Breast epithelium (tissue), 4 donors: ENCODE measurements at places on chromosomes 2 and 18.

- no peak for DNase-seq
These were observed 61.6 kb upstream of the KLHL29 start for GRCh38 chr2:23323198-23323916.

- DNase-seq, result no peak
These were observed 37.2 kb upstream of the CFAP36 start for GRCh38 chr2:55482186-55482884.

DNA sequence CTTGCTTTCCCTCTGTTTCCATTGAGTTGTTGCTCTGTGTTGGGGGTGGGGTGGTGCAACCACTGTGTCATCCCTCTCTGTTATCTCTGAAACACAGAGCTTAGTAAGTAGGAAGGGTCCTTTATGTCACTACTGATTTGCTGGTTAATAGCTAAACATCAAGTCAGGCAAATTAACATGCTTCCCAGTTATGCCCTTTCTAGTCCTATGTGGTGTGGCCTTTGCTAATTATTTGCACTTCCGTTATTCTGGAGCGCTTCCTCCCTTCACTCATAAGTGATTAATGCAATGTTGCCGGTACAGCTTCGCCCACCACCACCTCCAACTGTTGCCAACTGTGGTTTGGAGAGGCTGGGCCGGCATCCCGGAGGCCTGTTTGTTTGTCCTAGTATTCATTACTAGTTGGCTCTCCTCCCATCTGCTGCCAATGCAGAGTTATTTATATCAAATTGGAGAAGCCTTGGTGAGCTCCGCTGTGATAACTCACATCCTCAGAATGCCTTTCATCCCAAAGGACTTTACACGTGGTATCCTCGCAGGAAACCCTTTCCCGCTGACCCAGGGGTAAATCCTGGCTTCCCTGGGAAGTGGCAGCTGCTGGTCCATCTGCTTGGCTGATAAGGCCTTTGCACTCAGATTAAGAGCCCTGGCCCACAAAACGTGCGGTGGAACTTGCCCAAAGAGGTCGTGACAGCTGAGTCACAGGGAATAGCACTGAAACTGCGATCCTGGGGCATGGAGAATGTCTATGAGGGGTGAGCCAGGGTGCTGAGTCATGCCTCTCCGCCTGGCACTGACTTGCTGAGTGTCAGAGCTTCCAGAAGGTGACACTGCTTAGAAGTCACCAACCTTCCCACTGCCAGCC, 72.0 kb upstream of the ZCCHC2 start:
- DNase-seq, result peak; percentile 52

GRCh38 chr18:50373561-50374219, 1.2 kb upstream of the SKA1 start:
- no peak for DNase-seq

- DNase-seq, result no peak
These were observed 213.3 kb downstream of the MYCN start for GRCh38 chr2:16153754-16154035.

- DNase-seq, result no peak
These were observed 74.8 kb upstream of the SLC66A3 start for GRCh38 chr2:11080253-11081115.

GRCh38 chr2:178863130-178863855, 56.1 kb upstream of the TTN start:
- DNase-seq, result no peak

GRCh38 chr2:25585189-25585588, 88.2 kb downstream of the DTNB start:
- DNase-seq, result no peak

GRCh38 chr18:9915291-9916076, 1.7 kb downstream of the VAPA start:
- DNase-seq, result no peak

- DNase-seq, result no peak
These were observed 32.8 kb upstream of the SIGLEC15 start for GRCh38 chr18:45792506-45793263.

- DNase-seq, result no peak
These were observed 58.2 kb downstream of the MBP start for GRCh38 chr18:77074431-77074830.

- DNase-seq, result no peak
These were observed 119.3 kb downstream of the ABCA12 start for GRCh38 chr2:215019085-215019484.

GRCh38 chr2:166643980-166644379, 149.9 kb upstream of the SCN7A start:
- no peak for DNase-seq

DNA sequence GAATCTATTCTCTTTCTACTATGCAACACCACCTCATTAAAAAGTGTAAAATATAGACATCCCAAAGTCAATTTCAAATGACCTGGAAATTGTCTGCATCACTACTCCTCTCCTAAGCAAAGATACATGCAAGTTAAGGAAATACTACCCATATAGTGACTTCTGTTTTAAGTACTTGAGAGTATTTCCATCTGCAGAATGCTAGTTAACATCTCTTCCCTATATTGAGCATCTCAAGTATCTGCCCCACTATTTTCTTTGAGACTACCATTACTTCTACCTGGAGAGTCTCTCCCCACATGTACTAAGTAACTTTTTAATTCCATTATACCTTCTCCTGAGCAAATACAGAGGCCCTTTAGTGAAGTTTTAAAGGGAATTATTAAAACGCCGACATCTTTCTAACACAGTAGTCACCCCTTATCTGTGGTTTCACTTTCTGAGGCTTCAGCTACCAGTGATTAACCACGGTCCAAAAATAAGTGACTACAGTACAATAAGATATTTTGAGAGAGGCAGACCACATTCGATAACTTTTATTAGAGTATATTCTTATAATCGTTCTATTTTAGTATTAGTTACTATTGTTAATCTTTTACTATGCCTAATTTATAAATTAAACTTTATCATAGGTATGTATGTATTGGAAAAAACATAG, 21.8 kb downstream of the CWC22 start:
- DNase-seq, result no peak

- DNase-seq, result no peak
These were observed 60.5 kb downstream of the G6PC2 start for GRCh38 chr2:168961450-168962229.

DNA sequence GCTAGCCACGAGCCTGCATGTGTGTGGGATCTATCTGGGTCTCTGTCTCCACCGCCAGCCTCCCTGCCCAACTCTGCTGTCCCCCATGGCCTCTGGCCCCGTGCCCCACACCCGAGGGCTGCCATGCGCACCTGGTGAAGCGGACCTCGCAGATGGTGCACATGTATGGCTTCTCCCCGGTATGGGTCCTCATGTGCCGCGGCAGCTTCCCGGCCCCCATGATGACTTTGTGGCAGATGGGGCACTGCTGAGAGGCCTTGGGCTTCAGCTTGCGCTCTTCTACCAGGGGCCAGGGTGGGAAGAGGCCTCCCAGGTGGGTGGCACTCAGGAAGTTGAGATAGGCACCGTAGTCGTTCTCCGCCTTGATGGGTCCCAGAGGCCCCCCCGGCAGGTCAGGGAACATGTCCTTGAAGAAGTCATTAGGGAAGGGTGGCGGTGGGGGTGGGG, 109.3 kb upstream of the SMAD2 start:
- DNase-seq, result no peak

- DNase-seq, result no peak
These were observed 156.6 kb downstream of the HAUS1 start for GRCh38 chr18:46260879-46261143.

DNA sequence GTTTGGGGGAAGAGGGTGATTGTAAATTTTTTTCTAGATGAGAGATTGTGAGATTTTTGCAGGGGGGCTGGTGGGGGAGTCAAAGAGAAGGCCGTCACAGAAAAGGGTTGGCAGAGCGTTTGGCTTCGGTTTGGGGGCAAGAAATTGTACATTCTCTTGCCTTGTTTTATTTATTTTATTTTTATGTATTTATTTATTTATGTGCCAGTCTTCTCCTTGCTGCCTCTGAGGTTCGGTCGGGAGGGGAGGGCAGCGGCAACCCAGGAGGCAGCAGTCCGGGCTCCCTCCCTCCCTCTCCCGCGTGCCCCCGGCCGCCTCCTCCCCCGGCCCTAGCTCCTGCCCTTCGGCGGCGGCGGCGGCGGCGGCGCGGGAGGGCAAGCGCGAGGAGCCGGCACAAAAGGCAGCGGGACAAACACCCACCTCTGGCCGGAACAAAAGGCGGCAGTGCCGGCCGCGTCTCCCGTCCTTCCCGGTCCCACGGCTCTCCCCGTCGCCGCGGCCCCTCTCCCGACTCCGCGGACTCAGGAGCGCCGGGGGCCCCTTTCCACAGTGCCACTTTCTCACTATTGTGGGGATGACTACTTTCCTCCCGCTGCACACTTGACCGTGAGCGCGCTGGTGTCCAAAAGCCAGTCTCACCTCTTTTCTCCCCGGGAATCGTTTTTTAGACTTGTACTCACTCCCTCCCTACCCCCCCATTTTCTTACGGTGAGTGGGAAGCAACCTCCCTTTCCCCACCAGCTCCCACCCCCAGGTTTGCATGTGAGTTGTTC, 1.2 kb downstream of the BCL11A start:
- DNase-seq, result no peak

- DNase-seq, result no peak
These were observed at the start of gene FOXI3 for GRCh38 chr2:88452565-88452905. Gene FOXI3 (minus strand): TSS chr2:88452693. CDS start chr2:88452535, 158 bp downstream.

DNA sequence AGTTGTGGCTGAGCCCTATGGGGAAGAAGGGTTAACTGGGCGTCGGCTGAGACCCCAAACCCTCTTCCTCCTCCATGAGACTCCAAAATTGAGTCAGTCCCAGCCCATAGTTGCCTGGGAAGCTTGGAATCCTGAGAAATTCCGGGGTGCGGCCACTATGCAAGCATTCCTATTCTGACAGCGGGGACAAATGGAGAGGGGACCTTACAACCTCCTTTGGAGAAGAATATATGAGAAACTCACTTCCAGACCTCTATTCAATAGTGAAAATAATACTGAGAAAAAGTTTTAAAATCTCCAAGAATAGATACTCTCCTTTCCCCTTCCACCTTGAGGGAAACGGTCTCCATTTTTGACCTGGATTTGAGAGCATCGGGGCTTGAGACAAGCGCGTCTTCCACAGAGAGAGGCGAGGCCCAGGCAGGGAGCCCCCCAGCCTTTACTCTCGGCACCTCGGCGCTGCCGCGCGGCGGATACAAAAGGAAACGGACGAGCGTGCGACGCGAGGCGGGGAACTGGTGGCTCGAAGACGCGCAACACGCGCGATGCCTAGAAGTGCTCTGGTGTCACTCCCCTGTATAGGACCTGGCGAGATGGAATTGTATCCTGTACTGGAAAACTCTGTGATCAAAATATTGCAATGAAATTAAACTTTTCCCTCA, 11.1 kb downstream of the NR4A2 start:
- DNase-seq, result no peak

GRCh38 chr2:226873826-226874225, 38.0 kb downstream of the RHBDD1 start:
- no peak for DNase-seq

- no peak for DNase-seq
These were observed 435 bp downstream of the ADCY3 start for GRCh38 chr2:24919506-24920097.

GRCh38 chr2:80111185-80111584, 193.4 kb downstream of the LRRTM1 start:
- DNase-seq, result no peak

- no peak for DNase-seq
These were observed 41.1 kb upstream of the EPB41L3 start for GRCh38 chr18:5584746-5585417.

- DNase-seq, result no peak
These were observed 38.8 kb downstream of the GCG start for GRCh38 chr2:162113088-162113775.

- no peak for DNase-seq
These were observed 65.7 kb downstream of the LRP1B start for GRCh38 chr2:142065156-142065555.

DNA sequence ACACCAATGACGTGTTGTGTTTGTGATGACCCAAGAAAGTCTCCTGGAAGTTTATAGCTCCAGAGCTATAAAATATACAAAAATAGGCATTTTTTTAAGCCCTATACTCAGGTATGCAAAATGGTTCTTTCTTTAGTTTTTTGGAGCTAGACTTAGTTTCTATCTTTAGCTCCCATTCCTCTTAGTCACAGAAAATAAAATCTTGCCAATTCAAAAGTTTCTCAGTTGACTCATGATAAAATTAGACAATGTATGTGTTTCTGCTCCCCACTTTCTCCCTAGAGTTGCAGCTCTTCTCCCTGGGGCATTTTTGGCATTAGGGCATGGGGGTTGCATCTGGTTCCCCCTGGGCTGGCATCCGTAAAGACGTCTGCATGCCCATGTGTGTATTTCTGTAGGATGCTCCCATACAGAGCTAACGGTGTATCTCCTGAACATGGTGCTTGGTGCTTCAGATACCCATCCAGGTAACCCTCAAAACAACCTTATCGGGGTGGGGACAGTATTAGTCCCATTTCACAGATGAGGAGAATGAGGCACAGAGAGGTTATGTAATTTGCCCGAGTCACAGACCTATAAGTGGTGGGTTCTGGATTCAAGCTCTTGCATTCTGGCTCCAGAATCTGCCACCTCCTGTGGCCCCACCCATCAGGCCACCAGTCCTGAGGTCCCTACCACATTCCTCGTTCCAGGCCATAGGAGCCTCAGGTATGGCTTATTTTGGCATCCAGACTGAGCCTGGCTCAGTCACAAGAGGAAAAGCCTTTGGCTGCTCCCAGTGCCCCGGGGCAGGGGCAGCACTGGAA, 43.1 kb upstream of the ASAP2 start:
- no peak for DNase-seq

- DNase-seq, result no peak
These were observed 36.3 kb upstream of the SLC8A1 start for GRCh38 chr2:40488101-40488601.
